Stimulated activated CD8-positive, alpha-beta memory T cell treated with anti-CD3 and anti-CD28 coated beads, Interleukin-4, amount 100 ng/mL, for 1 hour (primary cell): ENCODE measurements at places on chromosomes 16 and 17.

DNA sequence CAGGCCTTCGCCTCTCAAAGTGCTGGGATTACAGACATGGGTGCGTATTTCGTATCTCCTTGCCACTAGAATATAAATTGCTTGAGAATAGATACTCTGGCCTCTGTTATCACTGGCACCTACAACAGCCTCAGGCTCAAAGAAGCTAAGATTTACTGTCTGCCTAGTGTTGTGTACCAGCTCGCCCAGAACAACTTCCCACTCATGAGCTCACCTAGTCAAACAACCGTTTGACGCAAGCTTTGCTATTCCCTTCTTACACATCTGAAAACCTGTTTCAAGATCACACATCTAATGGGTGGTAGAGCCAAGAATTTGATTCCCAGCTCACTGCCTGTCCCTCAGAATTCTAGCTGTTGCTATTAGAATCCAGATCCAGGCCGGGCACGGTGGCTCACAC is 24.4 kb downstream of the MIS12 start:
- no peak for DNase-seq

DNA sequence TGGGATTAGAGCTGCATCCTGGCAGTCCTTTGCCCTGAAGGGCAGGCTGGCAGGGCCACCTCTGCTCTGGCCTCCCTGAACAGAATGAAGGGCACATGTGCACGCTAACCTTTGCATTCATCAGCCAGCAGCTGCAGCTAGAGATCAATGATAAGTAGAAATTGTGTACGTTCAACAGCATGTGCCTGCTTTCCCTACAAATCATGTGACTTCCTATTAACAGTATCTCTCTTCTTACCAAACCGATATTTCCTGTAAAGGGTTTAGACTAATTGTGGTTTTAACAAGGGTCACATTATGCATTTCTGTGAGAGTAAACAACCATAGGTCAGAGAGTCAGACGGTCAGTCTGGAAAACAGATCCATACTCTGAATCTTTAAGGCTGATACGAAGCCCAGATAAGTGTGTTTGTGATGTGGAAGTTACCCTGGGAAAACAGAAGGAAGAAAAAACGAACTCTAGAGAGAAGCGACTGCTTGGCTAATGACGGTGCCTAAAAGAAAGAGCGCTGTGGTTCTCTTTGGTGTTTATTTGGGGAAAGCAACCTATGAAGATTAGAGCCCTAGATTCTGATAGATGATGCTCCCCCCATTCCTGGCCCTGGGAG is 219.4 kb downstream of the MAF start:
- no peak for DNase-seq

- no peak for DNase-seq
Observed at GRCh38 chr17:48644910-48645557, 18.9 kb upstream of the HOXB9 start.

- DNase-seq: no peak
Observed at GRCh38 chr16:67758966-67759365, 39.9 kb upstream of the GFOD2 start.

DNA sequence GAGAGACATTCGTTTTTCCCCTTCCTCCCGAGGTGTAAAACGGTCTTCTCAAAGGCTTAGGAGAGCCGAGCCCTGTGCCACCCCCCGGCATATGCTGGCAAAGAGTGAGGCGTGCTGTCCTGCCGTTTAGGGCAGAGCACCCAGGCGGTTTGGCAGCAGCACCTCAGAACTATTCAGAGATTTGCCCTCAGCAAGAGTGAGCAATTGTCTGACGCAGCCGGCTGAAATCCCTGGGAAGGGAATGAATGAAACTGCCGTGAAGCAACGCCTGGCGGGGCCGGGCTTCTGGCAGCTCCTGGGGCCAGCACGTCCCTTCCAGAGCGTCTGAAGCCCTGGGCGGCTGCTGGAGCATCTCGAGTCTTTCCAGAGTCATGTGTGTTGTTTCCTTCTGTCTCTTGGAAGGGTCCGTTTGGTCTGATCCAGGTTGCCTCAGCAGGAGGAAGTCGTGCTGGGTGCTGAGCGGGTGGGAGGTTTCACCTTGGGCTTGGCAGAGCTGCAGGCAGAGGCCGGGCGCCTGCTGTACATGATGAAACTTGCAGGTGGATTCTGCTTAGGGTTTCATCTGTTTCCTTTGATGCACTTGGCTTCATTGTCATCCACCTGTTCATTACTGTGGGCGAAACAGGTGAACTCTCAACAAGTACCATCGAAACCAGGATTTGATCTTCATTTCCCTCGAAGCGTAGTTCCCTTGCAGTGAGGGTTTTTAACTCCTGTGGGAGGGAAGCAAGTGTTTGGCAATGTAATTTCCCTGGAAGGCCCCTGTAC is 35.4 kb downstream of the TBCD start:
- no peak for DNase-seq

GRCh38 chr17:48577330-48577945 is 712 bp downstream of the HOXB4 start:
- DNase-seq: no peak

- DNase-seq: no peak
Observed at GRCh38 chr16:14013571-14014283, 57.4 kb upstream of the MRTFB start.

- DNase-seq: no peak
Observed at GRCh38 chr16:72206299-72206698, 34.3 kb upstream of the PMFBP1 start.

DNA sequence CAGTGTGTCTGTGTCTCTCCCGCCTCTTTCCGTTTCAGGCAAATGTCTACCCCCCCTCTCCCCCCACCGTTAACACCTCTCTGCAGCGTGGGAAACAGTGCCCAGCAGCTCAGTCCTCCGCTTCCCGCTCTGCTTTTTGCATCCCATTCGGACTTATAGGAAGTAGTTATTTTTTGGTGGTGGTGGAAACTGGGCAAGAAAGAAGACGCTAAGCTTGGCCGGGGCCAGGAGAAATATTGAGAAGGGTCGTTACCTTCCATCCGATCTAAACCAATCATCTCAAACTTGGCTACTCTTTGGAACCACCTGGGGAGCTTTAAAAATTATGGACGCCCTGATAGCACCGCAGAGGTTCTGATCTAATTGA is 499 bp upstream of the HLF start:
- no peak for DNase-seq

- no peak for DNase-seq
Observed at GRCh38 chr17:73119631-73120030, 27.1 kb upstream of the SLC39A11 start.

DNA sequence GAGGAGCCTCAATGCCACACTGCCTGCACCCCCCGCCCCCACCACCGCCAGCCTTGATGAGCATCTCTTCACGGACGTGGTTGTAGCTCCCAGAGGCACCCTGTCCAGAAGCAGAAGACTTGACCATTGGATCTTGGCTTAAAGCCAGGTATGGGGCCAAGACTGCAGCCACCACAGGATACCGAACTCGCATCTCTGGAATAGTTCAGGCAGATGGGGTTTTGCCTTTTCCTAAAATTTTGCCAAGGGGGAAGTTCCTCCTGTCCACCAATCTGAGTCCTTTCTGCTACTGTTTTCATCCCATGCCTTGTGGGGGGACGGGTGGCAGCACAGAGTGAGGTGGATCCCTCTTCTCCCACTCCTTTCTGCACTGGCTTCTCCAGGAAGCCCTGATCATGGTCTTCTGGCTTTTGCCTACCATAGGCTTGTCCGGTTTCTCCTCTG is 939 bp downstream of the CORO6 start:
- DNase-seq: no peak
